ENCODE measurements at places on chromosomes 7 and 10.
A peak's percentile ranks its signal among the peaks of the same experiment; 100 is the strongest.

- no peak for DNase-seq
These were observed 2.4 kb upstream of the PAX2 start for GRCh38 chr10:100742936-100743335.

GRCh38 chr7:1219498-1219897 lies 13.2 kb upstream of the UNCX start:
- no peak for DNase-seq

- no peak for DNase-seq
These were observed 879.5 kb downstream of the SORCS1 start for GRCh38 chr10:106284802-106285587.

DNA sequence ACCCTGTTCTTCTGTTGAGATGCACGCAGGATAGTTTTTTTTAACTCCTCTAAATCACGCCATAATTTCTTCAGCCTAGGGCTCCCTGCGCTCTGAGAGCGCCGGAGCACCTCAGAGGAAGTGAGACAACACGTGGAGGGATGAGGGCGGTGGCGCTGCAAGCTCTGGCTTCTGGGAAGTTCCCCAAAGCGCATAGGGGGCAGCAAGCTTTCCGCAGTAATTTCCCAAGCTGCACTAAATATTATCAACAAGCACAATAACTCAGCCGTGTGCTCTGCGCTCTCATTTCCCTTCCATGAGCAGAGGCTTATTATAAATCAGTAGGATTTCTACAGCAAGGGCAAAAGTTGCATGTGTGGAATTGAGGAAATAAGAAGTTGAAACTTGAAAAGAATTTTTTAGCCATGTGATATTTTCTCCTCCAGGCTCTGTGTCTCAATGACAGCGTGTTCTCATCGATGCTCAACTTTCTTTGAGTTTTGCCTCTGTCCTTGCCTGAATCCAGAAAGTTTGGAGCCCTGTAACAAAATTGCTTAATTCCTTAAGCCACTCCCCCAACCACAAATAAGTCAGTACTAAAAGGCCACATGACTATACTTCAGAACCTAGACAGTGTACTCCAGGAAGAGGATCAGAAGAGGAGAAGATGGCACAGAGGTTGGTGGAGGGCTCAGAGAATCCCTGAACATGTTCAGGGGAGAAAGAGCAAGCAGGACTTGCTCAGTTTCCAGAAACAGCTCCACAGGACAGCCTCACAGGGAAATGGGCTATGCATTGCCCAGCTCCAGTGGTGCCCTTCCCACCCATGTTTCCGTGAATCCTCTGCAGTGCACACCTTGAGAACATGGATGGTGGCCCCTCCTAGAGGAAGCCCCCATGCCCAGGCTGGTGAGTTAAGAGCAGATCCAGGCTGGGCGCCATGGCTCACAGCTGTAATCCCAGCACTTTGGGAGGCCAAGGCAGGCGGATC lies 221.5 kb upstream of the GHITM start:
- no peak for DNase-seq

DNA sequence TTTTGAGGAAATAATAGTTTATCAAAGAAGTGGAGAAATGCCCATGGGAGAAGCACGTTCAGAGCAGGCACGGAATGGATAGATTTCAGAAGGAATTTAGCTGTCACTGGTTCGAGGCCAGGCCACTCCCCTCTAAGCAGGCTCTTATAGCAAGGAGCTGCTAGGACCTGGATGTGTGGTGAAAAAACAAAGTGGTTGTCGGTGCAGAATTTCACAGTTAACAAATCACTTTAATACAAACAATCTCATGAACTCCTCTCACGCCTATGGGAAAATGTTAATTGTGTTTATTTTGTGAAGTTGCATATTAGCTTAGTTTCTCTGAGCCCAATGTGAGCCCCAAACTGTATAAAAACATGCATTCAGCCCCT lies 176.3 kb downstream of the PKD1L1 start:
- no peak for DNase-seq

GRCh38 chr10:17851611-17852010 lies 42.5 kb downstream of the MRC1 start:
- DNase-seq: peak; percentile 30

DNA sequence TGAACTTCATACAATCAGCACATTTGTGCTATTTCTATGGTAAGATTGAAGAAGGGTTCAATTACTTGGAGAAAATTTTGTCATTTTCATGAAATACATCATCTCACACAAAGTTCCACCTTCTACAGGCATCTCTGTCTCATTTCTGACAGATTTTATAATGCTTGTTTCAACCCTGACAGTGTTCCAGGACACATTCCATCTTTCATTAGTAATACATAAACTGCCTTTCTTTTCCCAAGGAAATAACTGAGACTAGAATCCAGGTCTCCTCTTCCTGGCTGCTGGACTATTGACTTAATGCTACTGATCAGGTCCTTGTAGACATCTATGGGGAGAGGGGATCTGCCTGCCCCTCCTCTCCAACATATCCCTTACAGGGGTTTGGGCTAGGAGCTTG lies 70.1 kb upstream of the PLPP4 start:
- no peak for DNase-seq

- DNase-seq: no peak
These were observed 368.9 kb downstream of the PLXDC2 start for GRCh38 chr10:20185116-20185515.

DNA sequence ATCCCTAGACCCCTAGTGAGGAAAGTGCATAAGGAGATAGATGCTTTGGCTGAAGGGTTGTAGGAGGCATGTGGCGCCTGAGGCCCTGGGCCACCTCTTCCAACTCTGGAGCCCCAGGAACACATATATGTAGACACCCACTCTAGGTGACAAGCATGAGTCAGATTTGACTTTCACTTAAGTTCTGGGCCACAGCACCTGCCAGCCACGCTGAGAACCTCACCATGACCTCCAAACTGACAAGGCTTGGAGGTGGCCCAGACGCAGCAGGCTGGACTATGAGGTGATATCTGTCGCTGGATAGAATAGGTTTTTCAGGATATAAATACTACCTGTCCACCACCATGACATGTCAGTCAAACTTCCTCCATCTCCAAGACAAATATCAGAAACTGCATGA lies 894.0 kb upstream of the ZNF722 start:
- DNase-seq: no peak

GRCh38 chr10:111865550-111865949 lies 318.0 kb downstream of the GPAM start:
- DNase-seq: no peak

DNA sequence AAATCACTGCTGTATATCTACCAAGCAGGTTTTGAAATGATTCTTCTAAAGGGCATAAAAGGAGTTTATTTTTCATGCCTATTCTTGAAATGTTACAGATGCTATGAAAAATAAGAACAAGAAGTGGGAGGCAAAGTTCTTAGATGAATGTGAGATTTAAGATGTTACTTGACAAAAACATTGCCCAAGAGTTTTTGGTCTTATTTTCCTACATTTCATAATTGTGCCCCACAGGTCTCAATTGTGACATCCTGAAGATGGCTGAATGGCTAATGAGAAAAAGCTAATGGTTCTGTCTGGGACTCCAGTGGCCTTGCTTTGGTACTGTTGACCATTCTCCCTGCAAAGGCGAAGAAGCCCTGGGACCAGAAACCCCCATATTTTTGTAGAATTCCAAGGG lies 43.0 kb upstream of the IFRD1 start:
- DNase-seq: no peak

GRCh38 chr10:98925651-98926050 lies 310.0 kb downstream of the HPSE2 start:
- DNase-seq: no peak

- no peak for DNase-seq
These were observed 1.3 kb downstream of the SLC26A4 start for GRCh38 chr7:107661865-107662379.

All from right hindlimb (tissue), 1 donor.